ENCODE measurements at places on chromosomes 4 and X. TPM values are rescaled to one million over a fixed set of nuclear protein-coding genes. Genes with fewer than 3 reads are reported as not detected.
A peak's percentile ranks its signal among the peaks of the same experiment; 100 is the strongest.

- no peak for DNase-seq
These were observed 665.6 kb downstream of the FSTL5 start for GRCh38 chr4:161498155-161498554.

DNA sequence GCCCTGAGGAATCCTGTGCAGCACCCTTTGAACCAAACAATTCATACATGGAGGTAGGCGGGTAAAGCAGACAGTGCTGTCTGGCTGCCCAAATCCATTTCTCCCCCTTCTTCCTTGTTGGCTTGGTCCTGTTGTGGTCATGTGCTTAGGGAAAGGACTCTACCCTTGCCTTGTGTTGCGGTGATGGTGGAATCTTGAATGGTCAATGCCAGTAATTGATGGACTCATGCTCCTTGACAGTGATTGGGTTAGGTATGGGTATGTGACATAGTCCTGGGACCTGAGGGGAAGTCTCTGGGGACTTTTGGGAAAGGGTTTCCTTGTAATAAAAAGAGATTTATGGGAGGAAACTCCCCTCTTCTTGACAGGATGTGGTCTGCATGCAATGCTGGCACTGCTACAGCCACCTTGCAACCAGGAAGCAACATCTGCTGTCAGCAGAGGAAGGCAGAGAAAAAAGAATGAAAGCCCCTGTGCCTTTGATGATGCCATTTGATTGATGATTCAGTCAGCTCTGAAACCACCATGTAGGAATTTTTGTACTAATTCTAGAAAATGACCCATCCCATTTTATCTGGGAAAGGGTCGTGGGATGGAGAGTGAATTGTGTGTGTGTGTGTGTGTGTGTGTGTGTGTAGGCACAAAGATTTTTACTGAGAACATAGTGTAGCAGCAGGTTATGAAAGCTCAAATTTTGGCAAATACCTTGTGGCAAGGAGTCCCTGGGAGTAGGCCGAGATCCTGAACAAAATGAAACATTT lies 30.0 kb upstream of the HUWE1 start:
- DNase-seq, result no peak

GRCh38 chr4:86720508-86721068 lies 126.5 kb downstream of the PTPN13 start:
- DNase-seq, result no peak

STAP1 gene
- total RNA-seq, result 0.65 TPM

UGT2B28 gene
- total RNA-seq, result not detected

- DNase-seq, result no peak
These were observed 856.0 kb upstream of the FRG1 start for GRCh38 chr4:189084671-189085070.

PABPC5 gene
- total RNA-seq, result 1.6 TPM

DNA sequence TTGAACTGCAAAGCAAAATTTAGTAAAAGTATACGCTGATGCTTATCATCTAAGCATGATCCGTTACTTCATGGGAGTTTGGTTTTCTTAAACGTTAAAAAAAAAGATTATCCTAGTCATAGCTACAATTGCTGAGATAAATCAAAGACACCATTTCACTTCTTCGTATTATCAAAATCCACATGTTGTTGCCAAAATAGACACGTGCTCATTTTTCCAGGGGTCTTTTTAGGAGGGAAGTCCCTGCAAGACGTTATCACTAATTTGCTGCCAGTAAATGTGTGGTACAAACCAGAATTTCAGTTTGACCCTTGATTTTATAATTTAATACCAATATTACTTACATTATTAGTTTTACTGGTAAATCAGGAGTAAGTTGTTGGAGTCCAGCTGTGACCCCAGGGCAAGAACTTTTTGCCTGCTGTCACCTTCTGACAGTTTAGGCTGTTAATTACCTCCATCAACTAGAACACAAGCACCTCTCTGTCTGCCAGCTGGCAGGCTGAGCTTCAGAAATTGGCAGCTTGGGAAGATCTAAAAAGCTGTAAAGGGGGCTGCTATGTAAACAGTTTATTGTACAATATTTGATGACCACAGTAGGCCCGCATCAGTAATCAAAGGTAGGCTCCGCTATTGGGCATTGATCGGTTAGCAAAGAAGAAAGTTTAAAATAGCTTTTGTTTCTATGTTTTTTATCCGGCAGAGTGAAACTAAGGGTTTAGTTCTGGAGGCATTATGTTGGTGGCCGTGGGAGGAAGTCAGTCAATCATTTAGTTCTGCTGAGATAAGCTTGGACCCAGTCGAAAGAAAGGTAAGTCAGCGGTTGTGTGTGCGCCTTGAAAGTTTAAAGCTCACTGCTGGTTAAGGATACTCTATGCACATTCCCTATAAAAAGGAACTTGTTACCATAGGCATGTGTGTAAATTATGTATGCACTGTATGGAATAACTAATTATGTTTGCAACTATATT lies 196.4 kb downstream of the FBXO8 start:
- no peak for DNase-seq

DNA sequence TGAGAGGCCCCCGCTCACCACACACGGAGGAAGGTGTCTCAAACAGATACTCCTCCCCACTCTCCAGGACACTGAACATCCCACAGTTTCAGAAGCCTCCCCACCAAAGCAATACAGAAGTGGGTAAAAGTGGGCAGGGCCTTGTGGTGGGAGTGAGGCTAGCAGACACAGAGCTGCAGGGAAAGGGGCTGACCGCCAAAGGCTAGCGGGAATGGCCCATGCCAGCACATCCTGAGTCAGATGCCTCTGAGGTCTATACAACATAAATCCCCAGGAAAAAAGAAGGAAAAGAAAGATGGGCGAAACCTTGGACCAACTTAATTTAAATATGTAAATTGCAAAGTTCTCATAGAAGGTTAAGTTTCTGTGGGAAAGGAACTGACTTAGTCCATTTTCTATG lies 21.9 kb upstream of the ARHGAP10 start:
- no peak for DNase-seq

- no peak for DNase-seq
These were observed 16.9 kb downstream of the CTAG1B start for GRCh38 chrX:154602226-154602625.

FOXR2 gene
- total RNA-seq, result not detected

IL2RG gene
- 5.6 TPM for total RNA-seq

- no peak for DNase-seq
These were observed 40.5 kb upstream of the BMP3 start for GRCh38 chr4:80989921-80990544.

MAOB gene
- total RNA-seq, result 28.2 TPM

- no peak for DNase-seq
These were observed at the start of gene DRP2 for GRCh38 chrX:101219116-101219863. TSS of gene DRP2 (plus strand) at chrX:101219786. CDS start at chrX:101231648, 11,862 bp downstream.

DNA sequence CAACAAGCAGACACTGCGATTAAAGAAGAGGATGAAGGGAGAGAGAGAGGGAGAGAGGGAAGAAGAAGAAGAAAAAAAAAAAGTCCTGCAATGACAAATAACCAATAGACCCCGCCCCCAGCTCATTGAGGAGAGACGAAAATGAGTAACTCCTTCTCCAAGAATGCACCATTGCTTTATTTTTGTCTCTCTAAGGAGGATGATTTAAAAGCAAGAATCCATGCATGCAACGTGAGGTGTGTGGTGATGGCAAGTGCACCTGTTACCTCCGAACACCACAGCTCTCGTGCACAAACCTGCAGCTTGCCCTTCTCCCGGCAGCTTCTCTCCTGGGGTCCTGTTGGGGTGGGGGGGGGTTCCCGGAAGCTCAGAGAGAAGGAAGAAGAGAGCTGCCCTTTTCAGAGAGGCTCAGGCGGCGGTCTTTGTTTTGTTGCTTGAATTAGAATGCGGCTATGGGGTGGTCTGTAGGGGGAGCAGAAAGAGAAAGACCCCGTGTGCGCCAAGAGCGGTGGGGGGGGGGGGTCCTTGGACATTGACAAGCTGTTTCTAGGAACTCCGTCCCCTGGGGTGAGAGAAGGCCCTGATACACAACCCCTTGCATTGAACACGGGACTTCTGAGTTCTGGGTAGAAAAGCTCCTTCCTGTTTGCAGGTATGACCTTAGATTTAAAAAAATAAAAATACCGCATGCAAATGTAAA lies 100.7 kb downstream of the CRLF2 start:
- DNase-seq, result no peak

NXF2B gene
- total RNA-seq, result not detected

DNA sequence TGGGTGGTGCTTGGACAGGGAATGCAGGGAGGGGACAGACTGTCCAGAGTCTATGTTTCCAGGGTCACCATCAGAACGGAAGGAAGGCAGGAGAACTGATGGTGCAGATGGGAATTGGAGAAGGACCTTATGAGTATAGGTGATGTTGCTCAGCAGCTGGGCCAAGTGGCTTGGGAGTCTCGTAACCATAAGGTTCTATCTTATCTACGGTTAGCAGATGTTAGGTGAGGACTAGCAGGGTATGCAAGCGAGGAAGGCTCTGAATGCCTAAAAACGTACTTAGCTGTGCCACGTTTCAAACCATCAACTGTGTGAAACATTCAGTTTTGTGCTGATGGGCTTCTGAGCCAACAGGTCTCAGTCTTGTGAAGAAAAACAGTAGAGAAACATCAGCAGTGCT lies 22.4 kb downstream of the MAGEA9 start:
- DNase-seq, result no peak

PWWP3B gene
- 0.52 TPM for total RNA-seq

DNA sequence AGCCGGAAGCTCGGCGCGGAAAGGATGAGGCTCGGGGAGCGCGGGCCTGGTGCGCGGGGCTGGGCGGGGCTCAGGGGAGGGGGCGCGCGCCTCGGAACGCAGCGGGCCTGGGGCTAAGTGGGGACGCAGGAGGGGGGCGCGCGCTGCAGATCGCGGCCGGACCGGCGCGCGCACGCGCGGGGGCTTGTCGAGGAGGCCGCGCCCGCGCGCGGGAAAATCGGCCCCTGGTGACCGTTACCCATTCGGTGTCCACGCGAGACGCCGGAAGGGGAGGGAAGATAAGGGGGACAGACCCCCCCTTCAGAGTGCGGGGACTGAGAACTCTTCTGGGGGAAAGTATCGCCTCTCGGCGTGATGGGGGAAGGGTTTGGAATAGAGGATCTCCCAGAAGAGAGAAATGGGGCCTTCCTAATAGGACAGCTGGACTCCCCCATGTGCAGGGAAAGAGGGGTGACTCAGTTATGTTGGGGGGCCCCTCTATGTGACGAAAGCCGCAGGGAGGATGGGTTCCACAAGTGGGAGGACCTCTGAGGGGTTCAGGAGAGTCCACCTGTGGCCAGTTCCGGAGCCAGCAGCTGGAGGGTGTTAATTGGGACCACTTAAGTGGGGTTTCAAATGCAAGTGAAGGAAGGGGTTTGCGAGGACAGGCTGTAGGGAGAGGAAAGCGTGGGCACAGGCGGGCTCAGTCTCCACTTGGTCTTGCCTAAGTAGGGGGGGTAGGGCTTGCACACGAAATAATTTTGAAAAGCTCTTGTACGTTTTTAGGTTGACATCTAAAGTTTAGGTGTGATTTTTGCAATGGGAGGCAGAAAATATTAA lies 584 bp downstream of the SUV39H1 start:
- no peak for DNase-seq

DNA sequence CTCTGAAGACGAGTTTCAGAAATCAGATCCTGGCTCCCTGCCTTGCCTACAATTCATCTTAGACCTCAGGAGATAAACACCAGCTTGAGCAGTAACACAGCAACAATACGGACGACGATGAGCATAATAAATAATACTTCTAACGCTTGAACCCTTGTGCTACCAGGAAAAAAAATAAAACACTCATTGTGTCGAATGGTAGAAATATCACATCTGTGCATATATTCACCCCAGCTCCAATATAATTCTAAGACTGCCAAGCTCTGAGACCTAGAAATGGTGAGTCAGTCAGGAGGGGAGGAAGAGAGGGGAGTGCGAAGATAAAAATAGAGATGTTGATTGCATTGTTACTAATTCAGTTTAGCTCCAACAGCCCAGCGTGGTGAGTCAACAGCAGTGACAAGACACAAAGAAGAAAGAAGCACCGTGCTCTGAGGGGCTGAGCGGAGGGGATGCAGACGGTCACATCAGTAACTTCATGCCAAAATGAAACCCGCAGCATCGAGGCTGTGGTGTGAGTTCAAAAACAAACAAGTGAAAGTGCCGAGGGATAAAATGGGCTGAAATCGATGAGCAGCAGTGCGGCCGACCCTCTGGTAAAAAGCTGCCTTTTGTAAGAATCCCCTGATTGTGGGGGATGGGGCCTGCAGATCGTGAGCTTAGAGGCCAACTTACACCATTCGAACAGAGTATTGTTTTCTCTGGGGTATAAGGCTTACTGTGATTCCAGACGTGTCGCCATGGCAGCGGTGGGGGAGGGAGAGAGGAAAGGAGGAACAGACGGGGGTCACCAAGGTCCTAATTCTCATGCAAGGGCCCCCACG lies 150.4 kb downstream of the MGST2 start:
- peak; percentile 47 for DNase-seq

- no peak for DNase-seq
These were observed 66.7 kb upstream of the PRPS1 start for GRCh38 chrX:107561468-107562215.

NAT8L gene
- total RNA-seq, result 0.16 TPM

KLHL4 gene
- 0.49 TPM for total RNA-seq

KLB gene
- 0.08 TPM for total RNA-seq

- no peak for DNase-seq
These were observed 291.4 kb downstream of the PABPC4L start for GRCh38 chr4:133910165-133910564.

- DNase-seq, result no peak
These were observed 668.8 kb downstream of the GALNTL6 start for GRCh38 chr4:172481802-172482508.

GRCh38 chrX:114152801-114153200 lies 431.1 kb upstream of the HTR2C start:
- DNase-seq, result no peak

GRCh38 chrX:46575991-46576392 lies 2.4 kb downstream of the CHST7 start:
- no peak for DNase-seq

- DNase-seq, result no peak
These were observed 28.2 kb downstream of the ANKRD50 start for GRCh38 chr4:124684301-124684700.

DNA sequence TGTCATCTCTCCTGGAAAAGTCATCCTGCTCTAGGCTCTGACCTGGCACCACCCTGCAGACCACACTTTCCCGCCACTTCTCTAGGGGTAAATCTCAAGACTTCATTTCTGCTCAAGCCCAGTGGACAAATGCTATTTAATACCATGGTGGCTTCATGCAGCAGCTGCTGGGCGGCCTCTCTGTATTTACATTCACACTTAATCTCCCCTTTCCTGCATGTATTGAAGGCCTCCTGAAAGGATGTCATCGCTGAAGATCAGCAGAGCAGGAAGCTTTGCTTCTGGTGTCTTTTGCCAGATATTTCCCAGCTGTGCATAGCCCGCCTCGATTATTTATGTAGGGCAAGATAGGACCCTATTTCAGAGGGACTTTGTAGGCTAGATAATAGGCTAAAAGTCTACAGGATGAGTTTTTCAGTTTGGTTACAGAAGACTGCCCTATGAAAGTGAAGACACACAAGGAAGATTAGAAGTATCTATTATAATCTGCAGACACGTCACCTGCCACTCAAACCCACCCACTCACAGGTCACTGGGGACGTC lies 17.2 kb downstream of the PROM1 start:
- no peak for DNase-seq

DNA sequence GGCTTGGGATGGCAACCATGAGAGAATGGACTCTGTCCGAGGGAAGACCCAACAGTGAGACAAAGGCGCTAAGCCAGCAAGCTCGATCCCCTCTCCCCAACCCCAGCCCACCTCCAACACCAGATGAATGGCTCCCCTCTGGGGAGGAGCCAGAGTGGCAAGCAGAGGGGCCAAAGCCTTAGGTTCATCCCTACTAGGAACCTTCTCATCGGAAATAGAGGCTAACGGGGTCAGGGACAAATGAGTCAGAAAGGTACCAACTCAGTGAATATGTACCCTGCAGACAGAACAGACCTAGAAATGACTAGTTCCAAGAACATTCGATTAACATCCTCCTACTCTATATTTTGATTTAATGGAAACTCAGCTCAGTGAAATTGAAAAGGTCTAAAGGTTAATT lies 73.9 kb downstream of the NSG1 start:
- DNase-seq, result no peak

BMX gene
- 1.4 TPM for total RNA-seq

Measured in ureter (tissue), 1 donor.